Epithelial cell of alveolus of lung (primary cell): ENCODE measurements at places on chromosomes 1 and 21. TPM values are rescaled to one million over a fixed set of nuclear protein-coding genes. Genes with fewer than 3 reads are reported as not detected.

S100A2 gene
- total RNA-seq, result 8.0 and 18.1 TPM in 2 replicates

SOX13 gene
- 4.8 and 6.1 TPM in 2 replicates for total RNA-seq

OR2AK2 gene
- total RNA-seq, result not detected in 2 replicates

PBX1 gene
- 26.6 and 120 TPM in 2 replicates for total RNA-seq
